Stimulated activated CD8-positive, alpha-beta memory T cell treated with anti-CD3 and anti-CD28 coated beads, Interleukin-7, amount 100 ng/mL, for 1 hour (primary cell): ENCODE measurements at places on chromosomes 2 and 18.
A peak's percentile ranks its signal among the peaks of the same experiment; 100 is the strongest.

- DNase-seq, result no peak
These were observed 454.5 kb downstream of the BCL11A start for GRCh38 chr2:60098996-60099395.

GRCh38 chr18:36851202-36851590 lies 22.3 kb downstream of the KIAA1328 start:
- no peak for DNase-seq

DNA sequence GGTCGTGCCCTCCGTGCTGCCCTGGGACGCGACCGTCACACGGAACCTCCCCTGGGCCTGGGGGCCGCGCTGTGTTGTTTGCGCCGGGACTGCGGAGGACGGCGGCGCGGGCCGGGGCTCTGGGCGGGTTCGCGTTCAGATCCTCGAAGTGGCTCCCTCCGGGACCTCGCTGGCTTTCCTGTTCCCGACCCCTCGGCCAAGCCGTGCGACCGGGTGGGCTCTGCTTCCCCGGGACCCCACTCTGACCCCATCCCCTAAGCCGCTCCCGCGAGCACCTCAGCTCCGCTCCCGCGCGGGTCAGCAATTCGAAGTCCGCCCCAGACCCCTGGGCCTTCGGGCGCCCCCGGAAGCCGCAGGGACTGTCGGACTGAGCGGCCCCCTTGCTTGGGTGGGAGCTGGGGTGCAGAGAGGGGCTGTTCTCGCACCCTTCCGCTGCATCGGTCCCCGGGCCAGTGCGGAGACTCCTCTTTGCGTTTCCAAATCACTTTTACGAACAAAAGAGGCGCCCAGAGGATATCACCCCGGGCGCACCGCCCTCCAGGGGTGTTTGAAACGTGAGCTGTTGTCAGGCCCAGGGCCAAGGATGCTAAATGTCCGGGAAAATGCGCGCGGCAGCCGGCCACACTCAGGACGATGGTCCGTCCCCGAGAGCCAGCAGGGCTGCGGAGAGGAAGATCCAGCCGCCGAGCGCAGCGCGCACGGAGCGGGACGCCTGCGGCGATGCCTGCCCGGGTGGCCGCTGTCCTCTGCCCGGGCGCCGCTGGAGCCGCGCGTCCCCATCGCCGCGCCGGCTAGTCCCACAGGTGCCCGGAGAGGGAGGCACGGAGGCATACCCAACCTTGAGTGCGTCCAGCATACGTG lies 73.5 kb downstream of the ZCCHC2 start:
- no peak for DNase-seq

- no peak for DNase-seq
These were observed 34.2 kb downstream of the ROCK2 start for GRCh38 chr2:11310212-11310611.

DNA sequence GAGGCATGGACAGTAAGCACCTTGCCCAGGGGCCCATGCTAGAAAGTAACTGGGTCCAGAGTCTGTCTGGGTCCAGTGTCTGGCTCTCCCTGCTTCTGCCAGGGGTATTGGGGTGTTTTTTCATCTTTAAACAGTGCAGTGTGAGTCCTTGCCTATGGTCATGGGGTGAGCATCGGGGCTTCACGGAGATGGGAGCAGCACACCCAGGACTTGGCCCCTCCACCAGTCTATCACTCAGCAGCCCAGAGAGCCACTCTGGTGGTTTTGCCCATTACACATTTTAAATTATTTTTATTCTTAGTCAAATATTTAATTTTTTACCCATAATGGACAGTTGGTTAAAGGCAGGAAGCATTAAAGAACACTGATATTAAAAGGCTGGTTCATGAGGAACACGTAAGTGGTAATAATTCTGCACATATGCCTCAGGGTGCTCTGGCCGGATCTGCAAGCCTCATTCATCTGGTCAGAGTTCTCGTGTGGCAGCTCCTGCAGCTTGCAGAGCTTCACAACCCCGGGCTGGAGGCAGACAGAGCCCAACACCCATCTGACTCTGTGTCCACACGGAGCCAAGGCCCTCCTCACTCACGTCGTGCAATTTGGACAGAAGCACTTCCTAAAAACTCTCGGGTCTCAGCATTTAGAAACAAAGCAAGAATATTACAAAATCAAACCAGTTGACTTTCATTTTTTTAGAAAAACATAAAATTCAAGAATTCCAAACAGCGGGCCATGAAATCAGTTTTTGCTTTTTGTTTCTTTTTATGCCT lies 204.1 kb downstream of the CTIF start:
- DNase-seq, result no peak

- no peak for DNase-seq
These were observed 79.6 kb downstream of the WDSUB1 start for GRCh38 chr2:159206736-159207380.

GRCh38 chr18:58694221-58694620 lies 23.0 kb downstream of the MALT1 start:
- DNase-seq, result no peak

- no peak for DNase-seq
These were observed 59.1 kb downstream of the NCK2 start for GRCh38 chr2:105803773-105804172.

DNA sequence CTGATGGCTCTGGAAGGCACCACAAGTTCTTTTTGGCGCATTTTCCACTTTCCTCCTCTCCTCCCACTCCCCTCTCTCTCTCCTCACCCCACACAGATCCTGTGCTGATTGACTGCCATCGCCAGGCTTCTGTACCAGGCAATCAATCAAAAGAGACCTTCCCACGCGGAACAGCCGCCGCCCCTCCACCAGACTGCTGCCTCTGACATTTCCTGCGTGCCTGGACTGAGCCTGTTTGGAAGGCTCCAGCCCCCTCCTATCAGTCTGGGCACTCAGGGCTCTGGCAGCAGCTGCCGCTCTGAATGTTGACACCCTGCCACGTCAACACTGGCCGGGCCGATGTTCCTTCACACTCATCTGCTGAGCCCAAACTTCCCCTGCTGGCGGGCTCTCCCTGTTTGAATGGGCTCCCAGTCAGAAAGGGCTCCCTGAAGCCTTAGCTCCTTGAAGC lies 467.7 kb downstream of the EPHA4 start:
- no peak for DNase-seq

DNA sequence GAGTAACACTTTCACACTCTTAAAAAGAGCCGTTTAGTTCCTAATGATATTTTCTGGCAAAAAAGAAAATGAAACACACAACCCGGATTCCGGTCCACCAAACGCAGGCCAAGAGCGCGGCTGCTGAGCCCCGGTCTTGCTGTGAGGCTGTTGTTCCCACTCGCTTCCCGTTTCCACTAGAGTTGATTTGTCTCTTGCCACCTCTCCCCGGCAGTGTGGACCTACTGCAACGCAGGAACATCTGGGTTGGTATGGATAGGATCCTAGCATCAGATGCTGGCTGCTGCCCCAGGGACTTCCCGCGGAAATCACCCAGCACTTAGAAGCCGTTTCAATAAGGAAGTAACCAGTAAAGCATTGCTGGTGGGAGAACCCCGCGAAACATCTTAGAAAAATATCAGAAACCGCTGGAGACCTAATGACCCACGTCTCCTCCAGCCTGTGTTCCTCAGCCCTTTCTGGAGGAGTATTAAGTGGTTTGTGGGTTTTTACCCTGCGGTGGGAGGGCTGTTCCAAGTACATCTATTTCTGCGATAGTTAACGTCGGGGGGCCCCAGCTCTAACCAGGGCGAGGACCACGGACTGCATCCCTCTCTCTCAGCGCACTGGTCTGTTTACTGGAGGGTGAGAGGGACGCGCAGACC lies 939 bp downstream of the DOCK10 start:
- peak; percentile 25 for DNase-seq

- DNase-seq, result no peak
These were observed 10.5 kb upstream of the B3GNT7 start for GRCh38 chr2:231384970-231385369.
